ENCODE measurements at places on chromosomes 12 and 14. TPM values are rescaled to one million over a fixed set of nuclear protein-coding genes. Genes with fewer than 3 reads are reported as not detected.

- H3K36me3 ChIP-seq, result no peaks in the 10 kb centered on the region
- H3K27ac ChIP-seq, result no peak overlapping the region
- H3K4me1 ChIP-seq, result no peaks in the 10 kb centered on the region
- H3K4me3 ChIP-seq, result no peak overlapping the region
- no peak for DNase-seq
- H3K27me3 ChIP-seq, result peaks cover 2% of the 10 kb centered on the region
These were observed 11.1 kb upstream of the PTGES3 start for GRCh38 chr12:56699020-56699661.

GRCh38 chr12:122148657-122149056 is 25.4 kb downstream of the IL31 start:
- H3K27ac ChIP-seq, result peak overlapping the region; percentile 16
- peaks cover 5% of the 10 kb centered on the region for H3K36me3 ChIP-seq

GRCh38 chr12:95074766-95075165 is 1.3 kb upstream of the NR2C1 start:
- peaks cover 5% of the 10 kb centered on the region for H3K27me3 ChIP-seq
- no peak overlapping the region for H3K27ac ChIP-seq
- no peak overlapping the region for H3K4me3 ChIP-seq
- H3K36me3 ChIP-seq, result no peaks in the 10 kb centered on the region
- no peak for DNase-seq
- no peaks in the 10 kb centered on the region for H3K4me1 ChIP-seq

Gene ANKRD33
- not detected for total RNA-seq

Gene GPR132
- not detected for total RNA-seq

Gene SLC38A4
- 0.98 TPM for total RNA-seq
